ENCODE measurements at places on chromosomes 1 and 21. TPM values are rescaled to one million over a fixed set of nuclear protein-coding genes. Genes with fewer than 3 reads are reported as not detected.

TGFB2 gene
- polyA plus RNA-seq, result 18.3 TPM

KRTAP11-1 gene
- polyA plus RNA-seq, result not detected

PLEKHM2 gene
- 52.8 TPM for polyA plus RNA-seq

RYR2 gene
- polyA plus RNA-seq, result 1.4 TPM

CCDC30 gene
- 15.4 TPM for polyA plus RNA-seq

NKAIN1 gene
- polyA plus RNA-seq, result 4.8 TPM

AADACL4 gene
- polyA plus RNA-seq, result 0.97 TPM

DNASE2B gene
- 0.12 TPM for polyA plus RNA-seq

CKS1B gene
- 82.3 TPM for polyA plus RNA-seq

THEM5 gene
- polyA plus RNA-seq, result 0.82 TPM

RRP1B gene
- 29.6 TPM for polyA plus RNA-seq

TSPEAR gene
- 0.55 TPM for polyA plus RNA-seq

INAVA gene
- 43.1 TPM for polyA plus RNA-seq

EXO1 gene
- 13.4 TPM for polyA plus RNA-seq

PCSK9 gene
- 2.4 TPM for polyA plus RNA-seq

SLC25A34 gene
- polyA plus RNA-seq, result 1.3 TPM

NBPF20 gene
- polyA plus RNA-seq, result 1.8 TPM

ANGPTL3 gene
- polyA plus RNA-seq, result 7.0 TPM

CLCNKA gene
- 13.8 TPM for polyA plus RNA-seq

RNU1-4 gene
- not detected for polyA plus RNA-seq

KIF14 gene
- polyA plus RNA-seq, result 6.0 TPM

CTSK gene
- 30.7 TPM for polyA plus RNA-seq

OR2L5 gene
- not detected for polyA plus RNA-seq

HOOK1 gene
- polyA plus RNA-seq, result 75.0 TPM

INKA2 gene
- polyA plus RNA-seq, result 3.2 TPM

PCBP3 gene
- polyA plus RNA-seq, result 1.5 TPM

EFNA1 gene
- polyA plus RNA-seq, result 70.3 TPM

GUCA2B gene
- not detected for polyA plus RNA-seq

RGS5 gene
- 7.1 TPM for polyA plus RNA-seq

OR2G6 gene
- 0.08 TPM for polyA plus RNA-seq

FALEC gene
- polyA plus RNA-seq, result 0.64 TPM

C1orf226 gene
- polyA plus RNA-seq, result 16.5 TPM

FAM72A gene
- 4.9 TPM for polyA plus RNA-seq

PDE9A gene
- 45.0 TPM for polyA plus RNA-seq

CD1B gene
- polyA plus RNA-seq, result not detected

SPRR2B gene
- polyA plus RNA-seq, result not detected

CACHD1 gene
- polyA plus RNA-seq, result 59.2 TPM

VSIG8 gene
- polyA plus RNA-seq, result 0.56 TPM

WDR64 gene
- polyA plus RNA-seq, result 0.36 TPM

VAV3 gene
- 138 TPM for polyA plus RNA-seq

Data from left renal cortex interstitium (tissue), 4 donors.